ENCODE measurements at places on chromosomes 13 and 19.

GRCh38 chr19:44988896-44989556, 12.2 kb upstream of the RELB start:
- DNase-seq = peak; percentile 26

DNA sequence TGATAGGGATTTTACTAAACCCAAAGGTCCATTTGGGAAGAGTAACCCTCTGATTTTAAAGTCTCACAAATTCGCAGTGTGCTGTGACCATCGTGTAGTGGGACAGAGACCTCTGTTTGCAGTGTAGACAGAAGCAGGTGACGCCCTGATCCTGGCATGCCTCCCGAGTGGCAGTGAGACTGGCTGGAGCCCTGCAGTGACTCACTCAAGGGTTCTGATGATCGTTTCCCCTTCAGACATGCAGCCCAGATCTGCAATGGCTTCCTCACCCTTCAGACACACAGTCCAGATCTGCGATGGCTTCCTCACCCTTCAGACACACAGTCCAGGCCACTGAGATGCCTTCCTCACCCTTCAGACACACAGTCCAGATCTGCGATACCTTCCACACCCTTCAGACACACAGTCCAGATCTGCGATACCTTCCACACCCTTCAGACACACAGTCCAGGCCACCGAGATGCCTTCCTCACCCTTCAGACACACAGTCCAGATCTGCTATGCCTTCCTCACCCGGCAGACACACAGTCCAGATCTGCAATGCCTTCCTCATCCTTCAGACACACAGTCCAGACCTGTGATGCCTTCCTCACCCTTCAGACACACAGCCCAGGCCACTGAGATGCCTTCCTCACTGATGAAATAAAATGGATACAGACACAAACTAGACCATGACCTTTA, 125.2 kb downstream of the ATP11A start:
- DNase-seq = no peak

DNA sequence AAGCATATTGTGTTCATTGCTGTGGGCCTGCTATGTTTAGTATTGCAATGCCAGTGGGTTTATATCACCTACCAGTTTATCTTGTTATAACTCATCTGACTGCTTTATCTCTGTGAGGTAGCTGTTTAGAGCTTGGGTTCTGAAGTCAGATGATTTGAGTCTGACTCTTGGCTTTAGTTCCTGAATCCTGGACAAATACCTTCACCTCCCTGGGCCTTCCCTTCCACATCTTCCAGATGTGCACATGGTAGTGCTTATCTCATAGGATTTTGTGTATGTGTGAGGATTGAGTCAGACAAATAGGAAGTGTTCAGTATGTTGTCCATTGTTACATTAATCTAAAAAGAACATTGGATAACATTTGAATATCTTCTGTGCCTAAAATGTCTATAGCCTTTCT, 63.5 kb upstream of the ANKRD10 start:
- no peak for DNase-seq

- no peak for DNase-seq
Observed at GRCh38 chr13:35356572-35356971, 119.9 kb downstream of the MAB21L1 start.

DNA sequence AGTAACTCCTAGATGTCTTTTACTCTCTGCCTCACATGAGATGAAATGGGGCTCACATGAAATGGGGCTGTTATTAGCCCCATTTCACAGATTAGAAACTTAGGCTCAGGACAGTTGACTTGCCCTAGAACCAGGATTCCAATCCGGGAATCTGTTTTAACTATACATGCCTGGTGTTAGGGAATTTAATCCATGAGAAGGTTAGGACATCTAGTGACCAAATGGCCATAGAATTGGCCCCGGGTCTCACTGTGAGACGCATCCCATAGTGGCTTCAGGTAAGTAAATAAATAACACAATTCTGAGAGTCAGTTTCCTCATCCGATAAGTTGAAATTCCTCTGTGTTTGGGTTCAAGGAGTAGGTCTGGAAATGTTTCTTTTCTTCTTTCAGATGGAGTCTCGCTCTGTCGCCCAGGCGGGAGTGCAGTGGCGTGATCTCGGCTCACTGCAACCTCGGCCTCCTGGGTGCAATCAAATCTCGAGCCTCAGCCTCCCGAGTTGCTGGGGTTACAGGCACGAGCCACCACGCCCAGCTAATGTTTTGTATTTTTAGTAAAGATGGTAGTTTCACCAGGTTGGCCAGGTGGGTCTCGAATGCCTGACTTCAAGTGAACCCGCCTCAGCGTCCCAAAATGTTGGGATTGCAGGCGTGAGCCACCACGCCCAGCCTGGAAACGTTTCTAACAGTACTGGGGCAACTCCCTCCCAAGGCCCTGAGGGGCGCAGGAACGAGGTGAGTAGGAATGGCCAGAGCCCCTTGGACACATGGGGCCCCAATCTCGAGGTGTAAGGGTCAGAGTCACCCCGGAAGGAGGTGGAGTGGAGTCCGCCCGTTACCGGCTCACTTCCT, 1.2 kb upstream of the ZNF574 start:
- no peak for DNase-seq

GRCh38 chr13:31964168-31964567, 67.4 kb upstream of the FRY start:
- DNase-seq = no peak

GRCh38 chr19:46946611-46947238, 72.9 kb upstream of the NPAS1 start:
- no peak for DNase-seq

DNA sequence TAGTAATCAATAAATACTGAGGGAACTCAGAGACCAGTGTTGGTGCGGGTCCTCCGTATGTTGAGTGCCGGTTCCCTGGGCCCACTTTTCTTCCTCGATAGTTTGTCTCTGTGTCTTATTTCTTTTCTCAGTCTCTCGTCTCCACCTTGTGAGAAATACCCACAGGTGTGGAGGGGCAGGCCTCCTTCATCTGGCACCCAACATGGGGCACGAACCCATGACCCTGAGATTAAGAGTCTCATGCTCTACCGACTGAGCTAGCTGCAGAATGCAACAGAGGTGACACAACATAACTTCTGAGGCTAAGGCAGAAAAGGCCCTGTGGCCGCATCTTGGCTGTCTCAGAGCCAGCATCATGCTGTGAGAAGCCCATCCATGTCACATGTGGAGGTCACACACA, 5.3 kb upstream of the ZNF613 start:
- no peak for DNase-seq

- no peak for DNase-seq
Observed at GRCh38 chr13:110152351-110152750, 154.6 kb downstream of the COL4A1 start.

DNA sequence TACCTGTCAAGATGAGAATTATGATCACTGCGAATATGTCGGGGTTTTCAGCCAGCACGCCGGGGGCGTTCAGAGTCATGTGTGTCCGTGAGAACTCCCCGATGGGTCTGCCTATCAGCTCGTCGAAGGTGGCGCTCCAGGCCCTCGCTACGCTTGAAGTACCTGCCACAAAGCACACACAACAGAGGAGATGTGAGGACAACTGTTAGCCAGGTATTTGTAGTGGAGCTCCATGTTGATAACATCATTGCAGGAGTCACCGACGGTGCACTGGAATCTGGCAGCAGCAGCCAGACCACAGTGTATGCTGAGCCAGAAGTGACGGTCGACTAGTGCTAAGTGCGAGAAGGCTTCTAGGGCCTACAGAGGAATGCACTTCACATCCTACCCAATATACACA, 62.7 kb downstream of the SLC7A1 start:
- no peak for DNase-seq

DNA sequence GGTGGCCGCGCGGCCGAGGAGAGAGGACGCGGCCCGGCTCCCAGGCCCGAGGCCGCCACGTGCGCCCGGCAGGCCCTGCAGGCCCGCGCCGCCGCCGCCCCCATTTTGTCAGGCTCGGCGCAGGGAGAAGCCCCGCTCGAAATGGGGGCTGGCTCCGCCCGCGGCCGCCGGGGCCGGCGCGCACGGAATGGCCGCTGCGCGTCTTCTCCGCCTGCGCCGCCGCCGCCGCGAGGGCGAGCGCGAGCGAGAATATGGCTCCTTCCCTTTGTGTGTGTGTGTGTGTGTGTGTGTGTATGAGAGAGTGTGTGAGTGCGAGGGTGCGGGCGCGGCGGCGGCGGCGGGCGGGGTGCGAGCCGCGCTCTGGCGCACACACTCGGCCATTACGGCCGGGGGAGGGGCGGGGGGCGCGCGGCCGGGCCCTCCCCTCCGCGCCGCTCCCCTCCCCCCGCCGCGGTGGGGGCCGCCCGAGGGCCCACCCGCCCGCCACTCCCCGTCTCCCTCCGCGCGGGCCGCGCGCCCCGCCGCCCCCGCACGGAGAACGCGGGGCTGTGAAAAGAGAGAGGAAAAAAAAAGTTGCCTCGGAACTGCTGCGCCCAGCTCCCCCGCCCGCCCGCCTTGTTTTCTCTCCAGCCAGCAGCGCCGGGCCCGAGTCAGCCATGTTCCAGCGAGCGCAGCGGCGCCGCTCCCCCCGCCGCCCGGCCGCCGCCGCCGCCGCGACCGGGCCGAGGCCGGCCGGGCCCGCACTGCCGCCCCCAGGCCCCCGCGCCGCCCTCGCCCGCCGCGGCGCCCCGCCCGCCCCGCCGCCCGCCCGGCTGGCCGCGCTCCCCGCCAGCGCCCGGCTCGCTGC, 1.0 kb downstream of the HMGB1 start:
- DNase-seq = no peak

DNA sequence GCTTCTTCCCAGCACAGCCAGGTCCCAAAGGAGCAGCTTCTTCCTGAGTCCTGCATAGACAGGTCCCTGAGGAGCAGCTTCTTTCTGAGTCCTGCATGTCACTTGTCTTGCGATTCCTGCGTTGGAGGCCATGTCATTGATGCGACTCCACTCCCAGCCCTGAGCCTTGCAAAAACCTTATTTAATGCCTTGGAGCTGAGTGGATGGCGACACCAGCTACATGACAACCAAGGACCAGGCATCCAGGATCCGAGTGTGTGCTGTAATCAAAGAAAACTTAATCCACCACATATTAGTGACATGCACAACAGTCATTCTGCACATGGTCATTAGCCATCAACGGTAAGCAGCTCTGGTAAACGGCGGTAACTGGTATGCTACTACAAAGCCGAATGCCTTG, 315.8 kb downstream of the TEX29 start:
- no peak for DNase-seq

- no peak for DNase-seq
Observed at GRCh38 chr13:105336706-105337576, 1198.5 kb downstream of the EFNB2 start.

DNA sequence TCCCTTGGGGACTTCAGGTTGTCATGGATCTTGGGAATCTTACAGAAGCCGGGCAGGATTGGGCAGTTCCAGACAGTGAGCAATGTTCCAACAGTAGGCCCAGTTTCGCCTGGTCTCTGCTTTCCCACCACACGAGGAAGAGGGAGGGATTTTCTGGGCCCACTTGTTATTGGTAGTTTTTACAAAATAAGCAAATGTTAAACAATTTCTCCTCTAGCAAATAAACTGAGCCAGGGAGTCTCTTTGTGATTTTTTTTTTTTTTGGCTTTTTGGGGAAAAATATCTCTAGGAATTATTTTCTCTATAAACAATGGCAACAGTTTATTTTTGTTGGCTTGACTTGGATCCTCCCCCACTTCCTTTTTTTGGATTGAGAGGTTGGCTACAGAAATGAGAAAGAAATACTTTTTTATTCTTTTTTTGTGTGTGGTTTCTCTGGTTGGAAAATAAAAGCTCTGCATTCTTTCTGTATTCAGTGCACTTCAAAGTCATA, 89.3 kb downstream of the TM9SF2 start:
- DNase-seq = no peak

DNA sequence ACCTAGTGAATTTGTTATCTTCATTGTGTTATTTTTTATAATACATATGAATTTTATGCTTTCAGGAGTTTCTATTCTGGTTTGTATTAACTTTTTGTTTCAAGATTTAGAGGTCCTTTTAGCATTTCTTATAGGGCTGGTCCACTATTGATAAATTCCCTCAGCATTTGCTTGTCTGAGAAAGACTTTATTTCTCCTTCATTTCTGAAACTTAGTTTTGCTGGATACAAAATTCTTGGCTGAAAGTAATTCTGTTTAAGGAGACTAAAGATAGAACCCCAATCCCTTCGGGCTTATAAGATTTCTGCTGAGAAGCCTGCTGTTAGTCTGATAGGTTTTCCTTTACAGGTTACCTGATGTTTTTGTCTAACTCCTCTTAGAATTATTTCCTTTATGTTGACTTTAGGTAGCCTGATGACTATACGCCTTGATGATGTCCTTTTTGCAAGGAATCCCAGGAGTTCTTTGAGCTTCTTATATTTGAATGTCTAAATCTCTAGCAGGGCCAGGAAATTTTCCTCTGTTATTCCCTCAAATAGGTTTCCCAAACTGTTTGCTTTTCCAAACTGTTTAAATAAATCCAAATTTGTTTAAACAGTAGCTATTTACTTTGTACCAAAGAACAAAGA, 127.1 kb downstream of the CYSLTR2 start:
- DNase-seq = no peak

- DNase-seq = no peak
Observed at GRCh38 chr19:29675650-29676186, 10.5 kb downstream of the PLEKHF1 start.

GRCh38 chr19:58544591-58545285, 874 bp downstream of the TRIM28 start:
- no peak for DNase-seq

DNA sequence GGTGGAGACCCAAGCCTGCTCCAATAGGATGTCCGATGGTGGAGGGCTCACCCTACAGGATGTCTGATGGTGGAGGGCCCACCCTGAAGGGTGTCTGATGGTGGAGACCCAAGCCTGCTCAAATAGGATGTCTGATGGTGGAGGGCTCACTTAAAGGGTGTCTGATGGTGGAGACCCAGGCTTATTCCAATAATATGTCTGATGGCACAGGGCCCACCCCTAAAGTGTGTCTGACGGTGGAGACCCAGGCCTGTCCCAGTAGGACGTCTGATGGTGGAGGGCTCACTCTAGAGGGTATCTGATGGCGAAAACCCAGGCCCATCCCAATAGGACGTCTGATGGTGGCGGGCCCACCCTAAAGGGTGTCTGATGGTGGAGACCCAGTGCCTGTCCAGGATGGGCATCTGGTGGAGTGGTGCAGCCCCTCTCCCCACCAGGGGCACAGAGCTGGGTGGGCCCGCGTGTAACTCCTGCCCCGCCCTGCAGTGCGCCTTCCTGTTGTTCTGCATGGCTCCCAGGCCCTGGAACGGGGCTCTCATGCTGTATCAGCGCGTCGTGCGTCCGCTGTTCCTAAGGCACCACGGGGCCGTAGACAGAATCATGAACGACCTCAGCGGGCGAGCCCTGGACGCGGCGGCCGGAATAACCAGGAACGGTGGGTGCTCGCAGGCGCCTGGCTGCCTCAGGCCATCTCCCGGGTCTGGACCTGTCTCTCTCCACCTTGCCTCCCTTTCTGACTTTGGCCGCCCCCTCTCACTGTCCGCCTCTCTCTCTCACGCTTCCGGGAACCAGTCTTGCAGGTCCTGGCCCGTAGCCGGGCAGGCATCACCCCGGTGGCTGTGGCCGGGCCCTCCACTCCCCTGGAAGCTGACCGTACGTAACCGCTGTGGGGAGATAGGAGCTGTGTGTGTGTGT, 5.1 kb downstream of the REEP6 start:
- no peak for DNase-seq
